ENCODE measurements at places on chromosomes 4 and X.

DNA sequence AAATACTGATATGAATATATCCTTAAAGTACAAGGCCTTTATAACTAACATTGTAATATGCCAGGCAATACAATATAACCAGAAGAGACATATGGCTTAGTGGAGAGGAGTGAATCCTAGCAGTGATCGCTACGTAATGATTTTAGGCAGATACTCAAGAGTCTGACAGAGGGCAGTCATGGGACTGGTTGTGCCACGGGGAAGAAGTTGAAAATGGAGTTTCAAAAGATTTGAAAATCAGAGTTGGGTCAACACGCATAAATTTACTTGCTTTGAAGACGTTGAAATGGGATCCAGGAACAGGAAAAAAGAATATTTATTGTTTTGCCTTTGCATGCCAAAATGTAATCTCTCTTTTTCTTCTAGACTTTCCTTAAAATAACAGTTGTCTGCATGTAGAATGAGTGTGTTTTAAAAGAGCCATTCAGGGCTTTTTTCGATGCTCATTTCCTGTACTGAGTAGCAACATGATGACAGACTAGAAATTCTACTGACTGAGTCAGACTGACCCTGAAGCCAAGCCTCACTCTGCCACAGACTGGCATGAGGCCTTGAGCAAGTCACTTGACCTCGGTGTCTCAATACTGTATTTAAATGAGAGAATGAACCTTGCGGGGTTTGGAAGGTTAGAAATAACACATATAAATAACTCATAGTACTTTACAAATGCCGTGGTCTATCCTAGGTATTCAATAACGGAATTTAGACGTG lies 8.1 kb upstream of the SMS start:
- DNase-seq = no peak

- DNase-seq = no peak
Observed at GRCh38 chr4:176189891-176190795, 5.2 kb downstream of the SPATA4 start.

- DNase-seq = no peak
Observed at GRCh38 chr4:51830156-51830720, 12.7 kb upstream of the DCUN1D4 start.

- DNase-seq = peak; percentile 68
Observed at GRCh38 chr4:153471698-153472093, 5.5 kb downstream of the TMEM131L start.

GRCh38 chr4:129561886-129562671 lies 466.1 kb downstream of the C4orf33 start:
- DNase-seq = no peak

GRCh38 chr4:32841217-32841616 lies 2121.0 kb downstream of the PCDH7 start:
- no peak for DNase-seq

DNA sequence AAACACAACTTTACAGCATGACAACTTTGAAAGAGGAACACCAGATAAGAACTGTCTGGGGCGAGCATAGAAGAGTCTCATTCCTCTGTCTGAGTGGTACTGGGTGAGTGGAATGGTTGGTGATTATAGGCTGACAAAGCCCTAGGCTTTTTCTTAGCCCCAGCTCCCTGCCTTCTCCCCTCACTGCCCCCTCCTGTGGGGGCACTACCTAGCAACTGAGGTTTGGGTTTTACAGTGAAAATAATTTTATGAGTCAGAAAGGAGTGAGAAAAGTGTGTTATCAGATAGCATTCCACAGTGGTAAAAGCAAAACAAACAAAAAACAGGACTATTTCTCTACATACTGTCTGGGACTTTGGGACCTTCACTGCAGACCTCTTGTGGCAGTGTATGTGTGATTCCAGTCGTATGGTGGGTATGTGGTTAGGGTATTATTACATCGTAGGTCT lies 10.5 kb upstream of the TMEM165 start:
- DNase-seq = no peak

GRCh38 chr4:46870411-46870810 lies 38.6 kb downstream of the COX7B2 start:
- no peak for DNase-seq

- no peak for DNase-seq
Observed at GRCh38 chr4:20318909-20319277, 67.2 kb downstream of the SLIT2 start.

DNA sequence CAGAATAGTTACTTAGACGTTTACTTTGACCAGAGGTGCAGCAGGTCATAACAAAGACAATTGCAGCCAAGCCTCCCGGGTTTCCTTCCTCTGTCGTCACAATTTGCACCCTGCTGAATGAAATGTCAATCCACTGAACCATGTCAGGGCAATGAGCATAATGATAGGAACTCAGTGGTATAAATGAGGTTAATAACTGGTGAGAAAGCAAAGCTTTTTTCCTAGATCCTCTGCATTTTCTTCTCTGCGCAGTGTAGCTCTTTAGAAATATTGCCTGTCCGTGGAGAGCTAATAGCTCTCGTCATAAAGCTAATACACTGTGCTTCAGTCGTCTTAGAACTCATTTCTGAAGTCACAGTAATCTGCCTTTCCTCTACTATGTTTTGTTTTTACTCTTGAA lies 1960.1 kb upstream of the ADGRL3 start:
- DNase-seq = no peak

- no peak for DNase-seq
Observed at GRCh38 chrX:23864742-23865326, 42.9 kb downstream of the APOO start.

DNA sequence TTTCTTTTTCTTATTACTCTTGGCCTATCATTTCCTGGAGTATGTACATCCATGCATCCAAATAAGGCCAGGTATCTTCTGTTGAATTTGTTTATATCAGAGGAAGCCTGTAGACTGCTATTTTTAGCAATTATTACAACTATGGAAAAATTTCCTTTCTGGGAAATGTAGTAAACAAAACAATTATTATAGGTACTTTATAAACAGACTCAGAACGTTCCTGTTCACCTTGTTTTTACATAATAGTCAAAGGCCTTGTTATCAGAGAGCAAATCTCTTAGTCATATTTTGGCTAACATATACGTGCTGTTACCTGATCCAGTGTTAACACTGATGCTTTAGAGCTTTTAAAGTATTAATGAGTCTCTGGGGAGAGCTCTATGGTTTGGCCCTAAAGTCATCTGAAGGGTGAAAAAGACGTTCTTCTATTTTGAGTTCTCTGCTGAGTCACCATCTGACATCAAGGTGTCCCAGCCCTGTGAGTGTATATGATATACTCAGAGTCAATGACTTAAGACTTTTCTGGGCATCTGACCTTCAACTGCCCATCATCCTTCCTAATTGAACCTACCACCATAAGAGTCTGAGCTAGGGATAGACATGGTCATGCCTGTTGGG lies 7.3 kb downstream of the SPARCL1 start:
- no peak for DNase-seq

GRCh38 chrX:106177982-106178321 lies 9.8 kb downstream of the PWWP3B start:
- DNase-seq = no peak

- no peak for DNase-seq
Observed at GRCh38 chr4:141812158-141812557, 175.8 kb downstream of the IL15 start.

DNA sequence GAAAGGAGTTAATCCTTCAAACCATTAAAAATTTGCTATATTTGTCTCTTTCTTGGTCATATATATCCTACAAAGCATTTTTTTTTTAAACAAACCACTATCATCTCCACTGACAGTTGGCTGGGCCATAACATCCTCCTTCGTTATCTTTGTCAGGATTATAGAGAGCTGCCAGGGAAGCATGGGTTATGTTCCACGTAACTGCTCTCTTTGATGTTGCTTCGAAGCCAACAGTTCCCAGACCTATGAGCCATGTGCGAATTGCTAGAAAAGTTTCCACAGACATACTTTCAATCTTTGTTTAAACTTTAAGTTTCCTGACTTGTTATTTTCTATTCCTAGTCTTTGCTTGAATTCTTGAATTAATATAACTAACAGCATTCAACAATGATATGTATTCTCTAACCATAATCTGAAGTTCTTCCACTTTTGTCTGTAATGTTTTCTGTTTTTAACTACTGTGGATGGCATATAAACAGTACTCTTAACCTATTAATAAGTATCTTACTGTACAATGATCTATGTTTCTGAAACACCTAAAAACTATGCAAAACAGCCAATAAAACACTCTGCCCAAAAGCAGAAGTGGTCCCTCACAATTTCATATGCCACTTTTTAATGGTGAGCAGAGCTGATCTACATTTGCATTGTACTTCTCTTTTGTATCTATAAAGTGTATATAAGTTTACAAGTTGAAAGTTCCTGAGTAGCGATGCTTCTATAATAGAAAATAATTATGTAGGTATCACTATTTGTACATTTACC lies 37.9 kb downstream of the EREG start:
- DNase-seq = no peak

- no peak for DNase-seq
Observed at GRCh38 chr4:149781150-149781549, 34.5 kb downstream of the IQCM start.

GRCh38 chr4:138632856-138633579 lies 382.6 kb upstream of the NOCT start:
- DNase-seq = no peak

- DNase-seq = no peak
Observed at GRCh38 chr4:150211016-150211415, 132.8 kb downstream of the DCLK2 start.

GRCh38 chr4:44553180-44553579 lies 98.2 kb downstream of the YIPF7 start:
- no peak for DNase-seq

DNA sequence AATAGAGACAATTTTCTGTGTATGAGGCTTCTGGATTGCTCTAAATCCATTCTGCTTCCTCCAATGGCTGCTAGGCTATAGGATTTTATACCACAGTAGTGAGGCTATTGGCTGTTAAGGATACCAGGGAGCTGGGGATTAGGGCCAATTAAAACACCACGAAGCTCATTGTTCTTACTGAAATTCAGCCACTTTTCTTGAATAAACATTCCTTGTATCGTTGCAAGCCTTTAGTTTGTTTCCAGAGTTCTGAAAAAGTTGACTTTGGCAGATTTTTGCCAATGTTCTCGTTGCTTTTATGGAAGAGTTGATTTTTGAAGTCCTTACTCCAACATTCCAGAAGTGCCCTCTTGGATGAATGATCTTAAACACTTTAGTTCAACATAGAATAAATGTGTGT lies 238.4 kb upstream of the TEX13A start:
- DNase-seq = no peak

DNA sequence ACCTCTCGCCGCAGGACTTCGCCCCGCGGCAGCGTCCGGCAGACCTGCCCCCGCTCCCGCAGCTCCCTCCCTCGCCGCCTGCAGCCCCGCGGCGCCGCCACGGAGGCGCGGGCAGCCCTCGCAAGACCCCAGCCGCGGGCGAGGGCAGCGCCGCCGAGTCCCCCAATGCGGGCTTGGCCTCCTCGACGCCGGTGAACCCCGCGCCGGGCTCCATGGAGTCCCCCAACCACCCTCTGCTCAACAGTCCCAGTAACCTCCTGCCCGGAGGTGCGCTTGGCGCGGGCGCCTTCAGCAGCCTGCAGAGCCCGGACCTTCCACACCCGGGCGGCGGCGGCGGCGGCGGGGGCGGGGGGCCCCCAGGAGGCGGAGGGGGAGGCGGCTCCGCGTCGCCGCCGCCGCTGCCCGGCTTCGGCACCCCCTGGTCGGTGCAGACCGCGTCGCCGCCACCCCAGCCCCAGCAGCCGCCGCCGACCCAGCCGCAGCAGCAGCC lies 1.2 kb downstream of the CPEB2 start:
- peak; percentile 85 for DNase-seq

DNA sequence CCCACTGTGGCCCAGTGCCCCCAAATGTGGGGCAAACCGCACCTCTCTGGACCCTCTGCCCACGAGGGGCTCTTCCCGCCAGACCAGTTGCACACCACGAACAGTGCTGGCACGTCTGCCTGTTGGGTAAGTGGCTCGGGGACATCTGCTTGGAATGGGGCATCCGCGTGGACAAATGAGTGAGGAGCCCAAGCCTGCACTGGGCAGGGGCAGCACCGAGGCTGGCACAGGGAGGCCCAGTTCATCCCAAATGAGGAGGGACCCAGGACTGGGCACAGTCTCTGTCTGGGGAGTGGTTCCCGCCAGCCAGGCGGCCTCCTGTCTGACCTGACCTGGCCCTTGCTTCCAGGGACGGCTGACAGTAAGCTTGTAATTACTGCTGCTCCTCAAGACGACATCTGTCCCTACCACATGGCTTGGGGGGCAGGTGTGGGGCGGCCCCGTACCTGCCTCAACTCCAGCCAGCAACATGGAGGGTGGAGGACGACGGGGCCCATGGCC lies 3.2 kb downstream of the SPON2 start:
- no peak for DNase-seq

DNA sequence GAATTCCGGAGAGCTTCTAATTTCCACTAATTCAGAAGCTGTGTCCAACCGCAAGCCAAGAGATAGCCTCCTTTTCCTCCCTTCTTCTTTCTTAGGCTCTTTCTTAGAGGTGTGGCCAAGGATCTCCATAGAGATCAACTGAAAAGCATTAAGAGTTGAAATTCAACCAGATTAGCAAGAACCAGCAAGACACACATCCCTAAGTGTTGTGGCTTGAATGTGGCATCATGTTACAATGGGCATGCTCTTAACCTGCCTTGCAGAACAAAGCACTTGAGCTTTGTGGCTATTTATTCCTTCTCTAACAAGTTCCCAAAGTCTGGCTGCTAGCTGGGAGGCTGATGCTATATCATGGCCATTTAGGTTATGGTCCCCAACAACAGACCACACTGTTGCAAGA lies 10.4 kb downstream of the ANOS1 start:
- DNase-seq = no peak

DNA sequence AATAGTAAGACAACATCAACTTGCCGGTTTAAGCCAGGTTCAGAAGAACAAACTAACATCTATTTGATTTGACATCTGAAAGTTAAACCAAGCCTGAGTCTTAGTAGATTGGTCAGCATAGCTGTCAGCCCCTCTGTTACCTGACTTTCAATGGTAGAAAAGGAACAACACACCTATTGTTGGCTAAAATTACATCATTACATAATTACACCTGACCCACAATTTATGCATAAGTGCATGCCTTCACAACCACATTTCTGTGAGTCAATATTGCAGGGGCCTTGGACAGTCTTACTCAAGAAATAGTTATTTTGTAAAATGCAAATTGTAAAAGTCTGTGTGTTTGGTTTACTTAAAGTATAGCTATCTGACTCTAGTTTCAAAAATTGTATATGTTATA lies 36.2 kb downstream of the EGFL6 start:
- no peak for DNase-seq

DNA sequence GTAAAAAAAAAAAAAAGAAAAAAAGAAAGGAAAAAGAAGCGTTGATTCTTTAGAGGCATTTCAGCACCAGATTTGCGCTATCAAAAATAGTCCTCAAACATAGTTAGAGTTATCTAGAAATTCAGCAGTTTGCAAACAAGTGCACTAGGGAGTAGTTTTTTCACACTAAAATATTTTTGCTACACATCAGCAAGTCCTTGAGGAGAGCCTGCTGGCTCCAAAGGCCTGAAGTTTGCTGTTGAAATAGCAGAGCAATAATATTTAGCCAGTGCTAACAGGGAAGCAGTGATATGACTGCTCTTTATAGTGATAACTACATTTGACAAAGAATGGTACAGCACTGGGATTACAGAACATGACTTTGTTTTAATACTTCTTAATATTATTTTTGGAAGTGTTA lies 472.2 kb downstream of the PCDH7 start:
- DNase-seq = no peak

All from activated CD8-positive, alpha-beta memory T cell treated with anti-CD3 and anti-CD28 coated beads for 24 hours (primary cell).